ENCODE measurements at places on chromosomes 11 and 22. TPM values are rescaled to one million over a fixed set of nuclear protein-coding genes. Genes with fewer than 3 reads are reported as not detected.

The NTM gene
- total RNA-seq, result not detected

The TMEM45B gene
- total RNA-seq, result not detected

The OR4A47 gene
- not detected for total RNA-seq

The MYOD1 gene
- total RNA-seq, result not detected

The OR52E4 gene
- not detected for total RNA-seq

The RFPL1 gene
- not detected for total RNA-seq

The TRAPPC4 gene
- total RNA-seq, result 64.4 TPM

The TIMP3 gene
- 2.3 TPM for total RNA-seq

The ANO5 gene
- 2.3 TPM for total RNA-seq

The UBQLNL gene
- total RNA-seq, result not detected

The HBE1 gene
- not detected for total RNA-seq

The ADAMTS15 gene
- 11.0 TPM for total RNA-seq

The A4GALT gene
- 13.4 TPM for total RNA-seq

The OR8D4 gene
- total RNA-seq, result not detected

The TMEM225 gene
- total RNA-seq, result not detected

The MS4A8 gene
- total RNA-seq, result not detected

The OR52H1 gene
- not detected for total RNA-seq

The CALCB gene
- not detected for total RNA-seq

The HYOU1 gene
- 51.4 TPM for total RNA-seq

The FOLH1 gene
- total RNA-seq, result not detected

The UPK3A gene
- total RNA-seq, result not detected

The APOC3 gene
- not detected for total RNA-seq

The CRACR2B gene
- total RNA-seq, result 4.6 TPM

The CYTH4 gene
- 0.69 TPM for total RNA-seq

The NAA40 gene
- total RNA-seq, result 13.5 TPM

The C11orf86 gene
- total RNA-seq, result 43.6 TPM

The TBX10 gene
- total RNA-seq, result not detected

The SGSM1 gene
- 0.23 TPM for total RNA-seq

The SEPTIN5 gene
- 7.7 TPM for total RNA-seq

Data from A549 treated with DMSO at 1 μM for 4 hours (cell line).